Kidney tubule cell (primary cell): ENCODE measurements at places on chromosomes 4 and X.

GRCh38 chrX:1390621-1391369 is 1.1 kb downstream of the SLC25A6 start:
- no peak for DNase-seq

GRCh38 chr4:20422398-20422797 is 170.7 kb downstream of the SLIT2 start:
- DNase-seq: peak; percentile 70

DNA sequence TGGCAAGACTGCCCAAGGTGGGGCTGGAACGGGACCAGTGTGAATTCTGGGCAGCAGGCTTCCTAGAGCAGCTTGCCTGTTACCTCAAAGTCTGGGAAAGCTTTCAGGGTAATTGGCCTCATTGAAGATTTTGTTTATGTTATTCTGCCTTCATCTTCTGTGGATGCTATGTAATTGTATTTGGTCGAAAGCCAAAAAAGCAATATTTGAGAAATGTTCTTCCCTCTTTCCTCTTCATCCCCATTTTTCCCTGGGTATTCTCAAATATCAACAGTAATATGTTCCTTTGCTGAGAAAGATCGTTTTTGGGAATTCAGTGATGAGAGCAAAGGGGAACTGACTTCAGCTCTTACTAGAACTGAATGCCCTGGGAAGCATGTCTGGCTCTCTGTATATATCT is 12.9 kb downstream of the TMEM131L start:
- DNase-seq: no peak

DNA sequence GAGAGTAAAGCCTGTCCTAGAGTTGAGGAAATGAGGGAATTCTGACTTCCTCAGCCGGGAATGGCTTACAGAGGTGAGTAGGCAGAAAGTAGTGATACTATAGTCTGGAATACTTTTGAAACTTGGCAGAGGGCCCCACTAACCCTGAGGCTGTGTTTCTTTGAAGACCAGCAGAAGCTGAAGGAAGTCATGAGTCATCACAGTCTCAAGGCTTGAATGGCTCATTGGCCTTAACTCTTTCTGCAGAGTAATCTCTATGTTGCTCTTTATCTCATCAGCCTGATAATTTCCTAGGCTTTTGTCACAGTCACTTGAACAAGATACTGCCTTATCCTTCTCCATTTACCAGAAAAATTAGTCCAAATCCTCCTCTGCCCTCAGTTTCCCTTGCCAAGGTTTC is 80.8 kb downstream of the ANKRD50 start:
- peak; percentile 98 for DNase-seq

DNA sequence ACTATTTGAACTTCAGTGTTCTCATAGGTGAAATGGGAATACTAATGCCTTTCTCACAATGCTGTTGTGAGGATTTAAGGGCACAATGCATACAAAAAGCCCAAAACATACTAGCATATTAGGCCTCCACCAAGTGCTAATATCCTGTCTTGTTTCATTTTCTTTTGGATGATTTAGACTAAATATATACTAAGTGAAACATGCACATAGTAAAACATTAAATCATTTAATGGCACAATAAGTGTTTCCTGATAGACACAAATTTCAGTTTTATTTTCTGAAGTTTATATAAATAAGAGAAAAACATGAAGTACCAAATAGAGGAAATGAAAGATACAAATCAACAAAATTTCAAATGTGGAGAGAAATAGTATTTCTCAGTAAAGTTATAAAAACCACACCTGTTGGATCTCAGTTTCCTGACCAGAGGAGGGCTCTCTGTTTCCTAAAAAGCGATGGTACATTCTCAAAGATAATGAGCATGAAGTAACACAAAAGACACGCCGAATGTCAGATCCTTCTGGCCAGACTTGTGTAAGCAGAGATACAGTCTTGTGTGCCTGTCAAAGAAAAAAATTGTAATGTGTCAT is 25.1 kb downstream of the DDX60 start:
- no peak for DNase-seq

DNA sequence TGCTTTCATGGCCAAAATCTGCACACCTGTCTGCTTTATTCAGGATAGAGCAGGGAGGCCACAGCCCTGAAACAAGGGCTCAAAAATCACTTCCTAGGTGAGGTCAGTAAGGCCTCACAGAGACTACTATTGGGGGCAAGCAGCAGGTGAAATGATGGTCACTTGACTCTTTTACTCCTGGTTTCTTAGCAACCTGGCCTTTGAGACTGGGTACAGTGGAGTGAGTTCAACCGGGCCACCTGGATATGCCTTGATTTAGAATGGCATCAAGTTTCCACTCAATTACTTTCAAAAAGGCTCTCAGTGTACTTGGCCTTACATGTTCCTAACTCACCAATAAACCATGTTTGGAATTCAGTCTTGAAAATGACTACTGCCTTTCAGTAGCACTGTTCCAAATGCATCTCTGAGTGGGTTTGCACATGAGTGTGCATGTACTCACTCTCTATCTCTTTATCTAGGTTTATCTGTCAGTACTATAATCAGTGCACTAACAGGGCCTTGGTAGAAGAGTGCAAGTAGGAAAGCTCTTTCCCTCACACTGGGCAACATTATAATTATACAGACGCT is 388.2 kb downstream of the OPHN1 start:
- DNase-seq: no peak
